ENCODE measurements at places on chromosomes 4 and X.
A peak's percentile ranks its signal among the peaks of the same experiment; 100 is the strongest.

- DNase-seq: no peak
Observed at GRCh38 chrX:41110801-41111625, 25.8 kb downstream of the USP9X start.

- DNase-seq: peak; percentile 97
Observed at GRCh38 chr4:168694667-168695066, 197.8 kb downstream of the PALLD start.

- peak; percentile 47 for DNase-seq
Observed at GRCh38 chr4:153539422-153539821, 73.3 kb downstream of the TMEM131L start.

GRCh38 chr4:12724510-12724909 lies 759.6 kb downstream of the RAB28 start:
- no peak for DNase-seq

- no peak for DNase-seq
Observed at GRCh38 chr4:77159806-77160205, 2.8 kb downstream of the CCNG2 start.

DNA sequence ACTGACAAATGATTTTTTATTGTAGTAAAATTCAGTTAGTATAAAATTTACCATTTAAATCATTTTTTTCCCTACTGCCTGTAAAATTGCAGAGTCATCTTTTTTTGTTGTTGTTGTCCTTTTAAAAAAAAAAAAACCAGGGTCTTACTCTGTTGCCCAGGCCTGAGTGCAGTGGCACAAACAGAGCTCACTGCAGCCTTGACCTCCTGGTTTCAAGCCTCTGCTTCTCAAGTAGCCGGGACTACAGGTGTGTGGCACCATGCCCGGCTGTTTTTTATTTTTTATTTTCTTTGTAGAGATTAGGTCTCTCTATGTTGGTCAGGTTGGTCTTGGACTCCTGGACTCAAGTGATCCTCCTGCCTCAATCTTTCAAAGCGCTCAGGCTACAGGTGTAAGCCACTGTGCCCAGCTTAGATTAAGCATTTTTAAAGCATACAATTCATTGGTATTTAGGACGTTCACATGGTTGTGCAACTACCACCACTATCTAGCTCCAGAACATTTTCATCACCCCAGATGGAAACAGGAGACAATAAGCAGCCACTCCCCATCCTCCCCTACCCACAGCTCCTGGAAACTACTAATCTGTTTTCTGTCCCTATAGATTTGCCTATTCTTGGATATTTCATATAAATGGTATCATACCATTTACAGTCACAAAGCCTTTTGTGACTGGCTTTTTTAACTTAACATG lies 59.7 kb upstream of the PGRMC2 start:
- DNase-seq: peak; percentile 66

- DNase-seq: no peak
Observed at GRCh38 chrX:23525531-23525930, 141.8 kb upstream of the PRDX4 start.

DNA sequence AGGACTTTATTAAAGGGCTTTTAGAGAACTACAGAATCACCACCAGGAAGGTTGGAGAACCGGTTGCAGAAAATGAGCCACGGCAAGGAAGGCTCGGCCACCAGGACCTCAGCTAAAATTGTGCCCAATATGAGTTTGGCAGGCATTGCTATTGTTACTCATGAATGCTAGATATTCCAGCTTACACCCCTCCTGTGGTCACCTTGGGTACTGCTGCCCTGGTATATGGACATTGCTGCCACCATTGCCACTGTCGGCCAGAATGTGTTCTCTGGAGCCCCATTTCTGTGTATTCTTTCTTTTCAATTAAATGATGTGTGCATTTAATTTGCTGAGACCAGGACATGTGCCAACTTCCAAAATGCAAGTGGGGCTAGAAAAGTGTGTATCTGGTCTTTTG lies 626.7 kb upstream of the BOD1L1 start:
- no peak for DNase-seq

DNA sequence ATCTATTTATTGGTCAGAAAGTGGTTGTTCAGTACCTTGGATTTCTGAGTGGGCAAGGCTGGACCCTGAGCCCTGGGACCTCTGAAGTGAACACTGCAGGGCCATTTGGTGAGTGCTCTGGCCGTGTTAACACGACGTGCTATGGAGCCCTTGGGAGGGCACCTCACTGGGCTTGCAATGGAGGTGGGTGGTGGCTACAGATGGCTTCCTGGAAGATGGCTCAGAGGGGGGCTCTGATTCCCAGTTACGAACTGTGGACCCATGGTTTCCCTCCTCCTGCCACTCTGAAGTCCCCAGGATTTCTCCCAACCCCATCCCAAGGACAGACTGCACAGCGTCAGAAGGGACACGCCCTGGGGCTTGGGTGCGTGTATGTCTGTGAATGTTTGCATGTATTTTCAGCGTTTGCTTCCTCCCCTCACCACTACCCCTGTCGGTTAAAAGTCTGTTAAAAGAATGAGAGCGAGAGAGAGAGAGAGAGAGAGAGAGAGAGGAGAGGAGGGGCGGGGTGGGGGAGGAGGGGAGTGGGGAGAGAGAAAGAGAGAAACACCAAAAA lies 3.7 kb upstream of the RHOH start:
- DNase-seq: no peak
